Stimulated activated CD4-positive, alpha-beta T cell treated with anti-CD3 and anti-CD28 coated beads, Interleukin-1b, Interleukin-23, amount 100 ng/mL, for 48 hours (primary cell): ENCODE measurements at places on chromosomes 16 and 17.

DNA sequence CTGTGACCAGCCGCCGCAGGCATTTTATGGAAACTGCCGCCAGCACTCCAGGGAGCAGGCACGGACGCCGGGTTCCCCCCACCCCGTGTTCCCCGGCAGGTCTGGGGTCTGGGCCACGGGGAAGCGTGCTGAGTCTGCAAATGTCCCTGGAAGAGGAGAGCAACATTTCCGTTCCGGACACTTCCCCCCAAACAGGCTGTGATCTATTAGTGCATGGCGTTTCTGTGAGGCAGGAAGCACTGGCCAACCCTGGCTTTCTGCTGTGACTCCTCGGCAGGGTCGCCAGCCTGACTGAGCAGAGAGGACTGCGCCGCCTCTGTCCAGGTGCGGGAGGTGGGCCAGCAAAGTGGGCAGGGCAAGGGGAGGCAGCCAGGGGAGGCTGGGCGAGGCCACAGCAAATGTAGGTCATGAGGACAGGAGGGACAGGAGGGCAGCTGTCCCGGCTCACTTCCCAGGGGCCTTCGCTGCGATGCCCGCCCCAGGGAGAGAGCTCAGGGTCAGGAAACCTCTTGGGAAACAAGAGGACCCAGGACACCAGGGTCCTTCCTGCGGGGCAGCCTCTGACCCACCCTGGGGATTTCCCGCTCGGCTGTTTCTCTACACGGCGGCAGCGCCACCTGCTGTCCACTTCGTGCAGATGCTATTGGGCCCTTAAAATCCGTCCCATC lies 9.5 kb downstream of the FOXF1 start:
- peak; percentile 49 for DNase-seq

GRCh38 chr17:10492004-10492403 lies 22.6 kb upstream of the MYH4 start:
- no peak for DNase-seq

DNA sequence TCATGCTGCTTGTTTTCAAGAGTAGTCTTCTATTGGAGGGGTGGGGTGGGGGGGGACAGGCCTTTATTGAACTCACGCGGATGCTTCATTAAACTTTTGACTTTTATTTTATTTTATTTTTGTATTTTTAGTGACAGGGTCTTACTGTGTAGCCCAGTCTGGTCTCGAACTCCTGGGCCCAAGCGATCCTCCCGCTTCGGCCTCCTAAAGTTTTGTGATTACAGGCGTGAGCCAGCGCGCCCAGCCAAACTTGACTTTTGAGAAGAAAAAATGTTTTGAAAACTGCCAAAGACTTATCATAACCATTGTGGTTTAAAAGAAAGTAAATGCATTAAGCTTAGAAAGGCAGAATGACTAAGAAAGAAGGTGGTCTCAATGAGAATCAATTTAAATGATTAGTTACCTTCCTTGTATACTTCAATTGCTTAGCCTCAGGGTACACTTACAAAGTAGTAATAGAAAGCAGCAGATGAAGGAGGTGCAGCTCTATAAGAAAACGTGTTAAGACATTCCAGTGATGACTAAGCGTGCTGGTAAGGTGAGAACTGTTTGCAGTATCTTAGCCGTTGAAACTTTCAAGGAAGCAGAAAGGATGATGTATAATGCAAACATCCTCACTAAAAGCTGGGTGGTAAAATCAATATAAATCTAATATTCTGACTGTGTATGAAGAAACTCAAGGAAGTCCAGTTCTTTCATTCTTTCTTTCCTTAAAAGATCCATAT lies 1.2 kb downstream of the AP2B1 start:
- DNase-seq = no peak

DNA sequence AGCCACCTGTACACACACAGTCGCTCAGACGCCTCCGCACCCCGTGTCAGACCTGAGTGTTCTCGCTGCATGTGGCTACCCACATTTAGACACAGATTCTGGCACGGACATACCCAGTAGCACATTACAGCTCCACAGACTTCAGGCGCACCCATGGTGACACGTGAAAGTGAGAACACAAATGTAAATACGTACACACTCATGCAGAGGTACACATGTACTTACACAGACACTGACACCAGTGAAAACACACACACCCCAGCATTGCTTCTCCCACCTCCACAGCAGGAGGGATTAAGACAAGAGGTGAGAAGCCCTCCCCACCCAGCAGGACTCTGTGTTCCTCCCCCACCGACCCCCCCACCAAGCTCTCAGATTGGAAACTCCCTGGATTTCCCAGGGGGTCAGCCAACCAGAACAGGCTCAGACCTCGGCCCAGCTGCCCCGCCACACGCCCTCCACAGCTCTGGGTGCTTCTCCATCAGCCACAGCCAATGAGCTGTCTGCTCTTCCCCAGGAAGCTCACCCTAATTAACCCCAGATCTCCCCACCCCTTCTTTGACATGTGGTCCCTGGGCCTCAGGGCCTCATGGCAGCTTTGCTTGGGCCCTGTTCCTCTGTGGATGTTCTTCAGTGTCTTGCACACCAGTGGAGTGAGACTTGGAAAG lies 5.3 kb upstream of the FOXN1 start:
- no peak for DNase-seq

DNA sequence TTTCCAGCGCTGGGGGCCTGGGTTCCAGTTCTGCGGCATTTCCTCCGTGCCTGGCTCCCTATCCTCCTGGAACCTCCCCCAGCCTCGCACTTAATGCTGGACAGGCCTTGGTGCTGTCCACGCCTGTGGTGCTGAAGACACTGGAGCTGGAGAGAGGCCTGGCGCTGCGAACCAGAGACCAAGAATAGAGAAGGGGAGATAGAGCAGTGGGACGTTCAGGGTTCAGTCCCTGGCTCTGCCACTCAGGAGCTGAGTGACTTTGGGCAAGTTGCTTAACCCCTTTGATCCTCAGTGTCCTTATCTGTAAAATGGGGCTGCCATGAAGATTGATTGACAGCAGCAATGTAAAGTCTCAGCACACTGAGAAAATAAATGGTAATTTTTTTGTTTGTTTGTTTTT lies 11.9 kb downstream of the SBK1 start:
- no peak for DNase-seq

- no peak for DNase-seq
Observed at GRCh38 chr16:57859331-57859730, 57.0 kb upstream of the KIFC3 start.

- DNase-seq = no peak
Observed at GRCh38 chr17:65057531-65058090, 1.1 kb upstream of the GNA13 start.

DNA sequence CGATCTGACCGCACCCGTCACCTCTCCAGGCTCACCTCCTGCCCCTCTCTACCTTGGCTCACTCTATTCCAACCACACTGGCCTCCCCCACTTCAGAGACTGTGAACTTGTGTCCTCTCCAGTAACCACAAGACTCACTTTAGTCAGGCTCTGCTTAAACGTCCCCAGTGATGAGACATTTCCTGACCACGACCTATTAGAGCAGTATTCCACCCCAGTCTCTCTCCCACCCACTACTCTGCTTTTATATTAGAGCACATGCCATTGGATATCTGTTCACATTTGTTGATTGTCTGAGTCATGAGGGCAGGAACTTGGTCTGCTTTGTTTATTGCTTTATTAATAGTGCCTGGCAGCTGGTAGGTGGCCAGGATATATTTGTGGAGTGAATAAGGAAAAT lies 20.1 kb downstream of the COX11 start:
- no peak for DNase-seq

- no peak for DNase-seq
Observed at GRCh38 chr16:84565669-84566495, 52.0 kb downstream of the COTL1 start.

DNA sequence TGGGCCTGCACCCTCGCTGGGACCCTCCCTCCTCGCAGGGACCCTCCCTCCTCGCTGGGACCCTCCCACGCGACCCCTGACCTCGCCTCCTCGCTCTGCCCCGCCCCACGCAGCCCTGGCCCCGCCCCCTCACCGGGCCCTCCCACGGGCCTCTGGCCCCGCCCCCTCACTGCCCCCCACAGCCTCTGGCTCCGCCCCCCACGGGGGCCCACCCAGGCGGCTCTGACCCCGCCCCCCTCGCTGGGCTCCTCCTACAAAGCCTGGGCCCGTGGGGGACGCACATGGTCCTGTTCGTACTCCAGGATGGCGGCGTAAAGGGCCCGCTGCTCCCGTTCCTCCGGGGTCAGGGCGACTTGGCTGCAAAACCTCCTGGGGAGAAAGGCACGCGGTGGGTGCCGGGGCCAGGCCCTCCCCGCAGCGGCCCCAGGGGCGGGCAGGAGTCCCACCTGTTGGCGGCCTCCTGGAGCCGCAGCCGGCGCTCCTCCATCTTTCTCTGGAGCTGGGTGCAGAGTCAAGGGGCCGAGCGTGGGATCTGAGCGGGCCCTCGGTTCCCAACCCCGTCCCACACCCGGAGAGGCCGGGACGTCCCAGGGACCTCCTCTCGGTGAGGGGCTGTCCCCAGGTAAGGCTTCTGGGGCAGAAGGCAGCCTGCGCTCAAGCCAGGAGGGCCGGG lies 9.0 kb downstream of the VPS9D1 start:
- peak; percentile 77 for DNase-seq

- DNase-seq = no peak
Observed at GRCh38 chr16:88649195-88649923, 1.5 kb downstream of the CYBA start.

- no peak for DNase-seq
Observed at GRCh38 chr17:80695979-80696378, 151.3 kb downstream of the RPTOR start.

- DNase-seq = no peak
Observed at GRCh38 chr16:88049561-88050545, 98.6 kb downstream of the BANP start.

DNA sequence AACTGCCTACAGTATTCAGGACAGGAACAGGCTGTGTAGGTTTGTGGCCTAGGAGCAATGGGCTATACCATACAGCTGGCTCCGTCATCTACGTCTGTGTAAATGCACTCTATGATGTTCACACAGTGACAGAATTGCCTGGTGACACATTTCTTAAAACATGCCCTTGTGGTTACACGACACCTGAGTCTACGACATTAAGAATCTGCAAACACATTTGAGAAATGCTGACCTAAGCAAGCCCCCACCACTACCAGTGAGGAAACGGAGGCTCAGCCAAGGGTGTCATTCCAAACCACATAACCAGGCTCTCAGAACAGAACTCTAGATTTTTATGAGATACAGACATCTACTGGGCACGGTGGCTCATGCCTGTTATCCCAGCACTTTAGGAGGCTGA lies 23.5 kb downstream of the USP36 start:
- peak; percentile 78 for DNase-seq
